Activated CD4-positive, alpha-beta T cell treated with anti-CD3 and anti-CD28 coated beads, Interleukin-2, Interleukin-4, amounts not matched to agents 100 ng/mL and 50 ng/mL, durations not matched to agents 16 hours and 8 hours (primary cell): ENCODE measurements at places on chromosomes 7 and 10.

GRCh38 chr10:103062854-103063590 lies 130.1 kb downstream of the NT5C2 start:
- no peak for DNase-seq

GRCh38 chr7:137848095-137848494 lies 1.3 kb upstream of the DGKI start:
- DNase-seq: no peak

DNA sequence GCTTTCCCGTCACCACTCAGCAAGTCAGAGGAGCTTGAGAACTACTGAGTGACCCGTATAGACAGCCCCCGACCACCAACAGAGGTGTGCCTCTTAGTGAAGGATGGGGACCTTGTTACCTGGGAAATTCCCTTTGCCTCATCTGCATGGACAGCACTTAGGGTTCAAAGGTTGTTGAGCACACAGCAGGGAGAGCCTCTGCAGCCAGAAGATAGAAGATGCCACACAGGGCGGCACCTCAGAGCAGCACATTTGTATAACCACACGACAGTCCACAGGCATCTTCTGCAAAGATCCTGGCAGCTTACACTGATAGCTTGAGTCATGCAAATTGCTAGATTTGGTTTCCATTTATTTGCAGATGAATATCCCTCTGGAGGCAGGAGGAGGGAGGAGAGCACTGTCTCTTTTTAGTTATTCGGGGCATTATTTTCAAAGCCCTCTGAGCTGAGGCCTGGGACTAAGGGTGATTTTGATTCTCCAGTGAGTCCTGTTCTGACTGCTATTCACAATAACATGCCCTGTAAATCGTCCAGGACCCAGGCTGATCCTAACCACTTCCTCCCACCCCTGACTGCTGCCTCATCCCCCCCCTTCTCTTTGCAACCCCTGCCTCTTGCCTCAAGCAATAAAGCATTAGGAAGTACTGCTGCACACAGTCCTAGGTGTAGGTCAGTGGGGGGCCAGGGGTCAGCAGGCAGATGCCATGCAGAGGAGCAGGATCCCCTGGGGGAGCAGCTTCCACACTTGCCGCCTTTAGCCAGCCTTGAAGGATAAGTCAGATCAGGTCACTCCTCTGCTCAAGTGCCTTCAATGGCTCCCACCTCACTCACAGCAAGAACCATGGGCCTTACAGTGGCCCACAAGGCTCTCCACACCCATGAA lies 24.6 kb upstream of the INMT start:
- DNase-seq: peak; percentile 33

- DNase-seq: no peak
Observed at GRCh38 chr10:36766940-36767339, 358.5 kb upstream of the ANKRD30A start.

- DNase-seq: no peak
Observed at GRCh38 chr7:129661645-129662182, 50.2 kb downstream of the NRF1 start.

DNA sequence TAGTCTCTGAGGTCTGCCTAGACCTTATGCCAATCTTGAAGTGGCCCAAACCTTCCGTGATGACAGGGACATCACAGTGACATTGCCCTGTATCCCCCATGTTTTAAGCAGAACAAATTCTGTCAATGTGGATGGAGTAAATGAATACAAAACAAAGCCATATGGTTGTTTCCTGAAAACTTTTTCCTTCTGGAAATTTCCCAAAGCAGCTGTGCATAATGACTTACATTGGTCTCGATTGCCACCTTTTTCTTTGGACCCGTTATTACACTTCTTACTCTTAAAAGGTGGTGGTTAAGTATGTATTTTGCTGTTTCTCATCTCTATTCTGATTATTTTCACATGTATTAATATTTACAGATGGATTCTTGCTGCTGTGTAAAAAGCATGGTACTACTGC lies 411.2 kb upstream of the KLF6 start:
- no peak for DNase-seq

DNA sequence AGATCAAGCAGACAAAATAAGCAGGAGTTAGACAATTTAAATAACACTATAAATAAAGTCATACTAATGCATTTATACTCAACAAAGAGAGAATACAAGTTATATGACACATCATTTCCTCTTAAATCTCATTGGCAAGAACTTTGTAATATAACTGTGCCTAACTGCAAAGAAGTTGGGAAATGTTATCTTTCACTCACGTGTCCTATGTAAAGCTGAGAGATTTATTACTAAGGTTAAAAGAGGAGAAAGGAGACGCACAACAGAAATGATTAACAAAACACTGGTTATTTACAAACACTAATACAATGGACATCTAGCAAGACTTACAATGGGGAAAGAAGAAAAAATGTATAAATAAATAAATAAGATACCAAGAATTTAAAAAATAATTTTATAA lies 12.7 kb upstream of the TMEM273 start:
- DNase-seq: no peak

DNA sequence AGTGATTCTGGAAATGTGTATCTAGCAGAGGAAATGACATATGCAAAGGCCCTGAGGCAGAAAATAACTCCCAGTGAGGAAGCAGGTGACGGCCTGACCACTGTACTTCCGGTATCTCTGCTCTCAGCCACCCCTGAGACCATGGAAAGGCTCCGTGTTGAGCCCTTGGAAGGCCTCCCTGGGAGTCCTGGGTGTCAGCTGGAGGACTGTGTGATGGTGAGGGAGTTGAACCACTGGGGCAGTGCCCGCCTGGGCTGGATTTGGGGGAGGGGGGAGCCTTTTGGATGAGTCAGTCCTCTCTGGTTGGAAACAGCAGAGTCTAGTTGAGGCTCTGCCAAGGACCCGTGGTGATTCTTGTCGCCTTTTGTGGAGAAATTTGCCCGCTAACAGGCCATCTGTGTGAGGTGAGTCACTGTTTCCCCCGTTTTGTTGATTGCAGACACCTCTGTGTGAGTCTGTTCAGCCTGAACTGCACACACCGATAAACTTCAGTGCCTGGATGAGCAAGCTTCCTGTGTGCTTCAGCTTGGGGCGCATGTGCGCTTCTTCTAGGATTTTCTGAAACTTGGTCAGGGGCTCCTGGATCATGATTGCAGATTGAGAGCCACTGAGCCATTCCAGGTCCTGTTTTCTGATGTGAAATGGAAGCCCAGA lies 98.6 kb downstream of the GRK5 start:
- DNase-seq: peak; percentile 96

GRCh38 chr10:28801247-28801646 lies 123.9 kb downstream of the BAMBI start:
- no peak for DNase-seq

DNA sequence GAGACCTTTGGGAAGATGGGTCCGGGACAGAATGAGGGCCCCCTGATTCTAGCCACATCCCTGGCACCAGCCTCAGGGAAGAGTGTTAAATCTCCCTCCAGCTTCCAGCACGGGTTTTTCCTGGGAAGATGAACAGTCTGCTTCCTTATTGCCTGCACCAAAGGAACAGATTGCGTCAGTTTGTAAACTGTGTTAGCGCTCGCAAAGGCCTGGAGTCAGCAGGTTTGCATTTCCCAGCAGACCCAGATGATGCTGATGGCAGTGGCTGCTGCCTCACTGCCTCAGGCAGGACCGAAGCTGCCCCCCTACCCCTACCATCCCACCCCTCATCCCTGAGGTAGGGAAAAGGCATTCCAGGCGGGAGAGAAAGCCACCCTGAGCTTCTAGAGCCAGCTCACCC lies 34.6 kb upstream of the LRRC4 start:
- DNase-seq: no peak

- no peak for DNase-seq
Observed at GRCh38 chr10:56507033-56507432, 146.0 kb upstream of the ZWINT start.

DNA sequence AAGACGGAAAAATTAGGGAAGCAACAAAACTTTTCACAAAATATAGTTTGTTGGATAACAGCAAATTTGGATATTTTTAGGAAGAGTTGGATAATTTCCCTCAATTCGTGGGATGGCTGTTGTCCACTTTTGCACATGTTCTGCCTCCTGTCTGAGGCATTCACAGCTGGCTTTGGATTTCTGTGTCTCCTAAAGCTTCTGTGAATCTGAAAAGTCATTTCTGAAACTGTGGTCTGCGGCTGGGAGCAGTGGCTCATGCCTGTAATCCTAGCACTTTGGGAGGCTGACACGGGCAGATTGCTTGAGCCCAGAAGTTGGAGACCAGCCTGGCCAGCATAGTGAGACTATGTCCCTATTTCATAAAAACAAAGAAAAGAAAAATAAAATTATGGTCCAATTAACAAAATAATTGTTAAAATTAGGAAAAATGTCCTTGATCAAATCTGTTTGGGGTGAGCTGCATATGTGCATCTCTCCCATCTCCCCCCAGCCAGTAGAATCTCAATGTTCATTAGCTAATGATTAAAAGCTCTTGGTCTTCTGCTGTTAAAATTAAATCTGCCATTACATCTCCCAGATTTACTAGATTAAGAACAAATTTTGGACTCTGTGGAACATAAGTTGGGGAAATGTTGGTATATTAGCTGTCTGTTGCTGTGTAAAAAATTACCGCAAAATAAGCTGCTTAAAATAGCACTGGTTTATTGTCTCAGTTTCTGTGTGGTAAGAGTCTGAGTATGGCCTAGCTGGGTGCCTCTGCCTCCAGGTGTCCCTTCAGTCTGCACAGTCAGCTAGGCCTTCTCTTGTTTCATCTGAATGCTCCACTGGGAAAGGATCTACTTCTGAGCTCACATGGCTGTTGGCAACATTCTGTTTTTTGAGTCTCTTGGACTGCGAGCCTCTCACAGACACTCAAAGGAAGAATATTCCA lies 332.0 kb upstream of the FZD1 start:
- DNase-seq: no peak

GRCh38 chr7:114842551-114843065 lies 79.3 kb upstream of the MDFIC start:
- DNase-seq: no peak

- DNase-seq: no peak
Observed at GRCh38 chr10:33412241-33412640, 77.8 kb upstream of the NRP1 start.

- no peak for DNase-seq
Observed at GRCh38 chr10:96608805-96609204, 22.0 kb upstream of the TM9SF3 start.

DNA sequence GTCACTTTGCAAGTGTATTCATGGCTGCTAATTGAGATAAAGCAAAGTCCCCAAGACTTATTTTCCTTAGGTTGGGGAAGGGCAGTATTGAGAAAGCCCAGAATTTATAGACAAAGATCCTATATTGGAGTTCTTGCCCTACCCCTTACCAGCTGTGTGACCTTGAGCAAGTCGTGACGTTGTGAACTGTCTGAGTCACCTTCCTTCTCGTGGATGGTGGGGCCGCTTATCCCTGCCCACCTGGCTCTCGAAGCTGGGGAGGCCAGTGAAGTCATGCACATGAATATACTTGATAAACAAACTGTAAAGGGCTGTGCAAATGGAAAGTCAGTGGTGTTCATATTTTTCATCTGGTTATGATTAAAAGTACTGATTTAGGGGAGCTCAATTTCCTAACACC lies 127.4 kb downstream of the TACC2 start:
- DNase-seq: no peak

GRCh38 chr10:60654813-60655464 lies 123.3 kb upstream of the CDK1 start:
- DNase-seq: no peak

- DNase-seq: no peak
Observed at GRCh38 chr10:130761032-130761575, 550.4 kb downstream of the TCERG1L start.

- DNase-seq: no peak
Observed at GRCh38 chr7:99385564-99385963, 11.0 kb downstream of the ARPC1B start.

DNA sequence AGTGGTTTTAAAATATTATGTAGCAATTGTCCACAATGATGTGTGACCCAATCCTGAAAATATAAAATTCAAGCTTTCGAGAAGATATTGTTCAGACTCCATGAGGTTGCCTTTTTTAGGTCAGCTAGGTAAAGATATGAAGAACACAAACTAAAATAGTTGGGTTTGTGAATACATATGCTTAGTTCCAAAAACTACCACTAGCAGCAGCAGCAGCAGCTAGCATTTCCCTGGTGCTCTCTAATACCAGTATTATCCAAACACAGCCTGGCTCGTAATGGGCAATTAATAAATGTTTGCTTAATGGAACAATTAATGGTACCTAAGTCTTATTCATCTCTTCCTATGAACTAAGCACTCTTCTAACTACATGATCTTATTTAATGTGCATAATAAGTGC lies 362.5 kb downstream of the MALRD1 start:
- DNase-seq: no peak

- DNase-seq: no peak
Observed at GRCh38 chr7:97317575-97317974, 200.1 kb downstream of the SDHAF3 start.

DNA sequence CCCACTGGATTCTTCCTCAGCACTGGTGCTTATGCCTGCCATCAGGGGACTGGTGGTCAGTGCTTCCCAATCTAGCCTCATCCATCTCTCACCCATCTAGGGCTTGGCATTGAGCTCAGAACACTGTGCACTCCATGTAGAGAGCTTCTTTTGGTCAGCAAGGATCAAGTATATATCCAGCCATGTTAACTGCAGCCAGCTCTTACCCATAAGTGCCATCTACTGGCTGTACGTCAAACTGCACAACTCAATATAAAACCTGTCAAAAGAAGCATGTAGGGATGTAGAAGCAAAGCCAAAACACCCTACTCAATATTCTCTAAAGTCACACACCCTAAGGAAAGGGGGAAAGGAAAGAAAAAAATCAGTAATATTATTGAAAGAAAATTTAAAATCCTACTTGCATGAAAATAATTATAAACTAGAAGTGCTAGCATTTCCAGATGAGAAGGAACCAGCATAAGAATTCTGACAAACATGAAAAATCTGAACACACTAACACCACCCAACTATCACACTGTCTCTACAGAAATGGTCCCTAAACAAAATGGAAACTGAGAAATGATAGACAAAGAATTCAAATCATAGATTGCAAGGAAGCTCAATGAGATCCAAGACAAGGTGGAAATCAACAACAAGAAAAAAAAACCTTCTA lies 531.1 kb upstream of the STEAP1 start:
- DNase-seq: peak; percentile 42

DNA sequence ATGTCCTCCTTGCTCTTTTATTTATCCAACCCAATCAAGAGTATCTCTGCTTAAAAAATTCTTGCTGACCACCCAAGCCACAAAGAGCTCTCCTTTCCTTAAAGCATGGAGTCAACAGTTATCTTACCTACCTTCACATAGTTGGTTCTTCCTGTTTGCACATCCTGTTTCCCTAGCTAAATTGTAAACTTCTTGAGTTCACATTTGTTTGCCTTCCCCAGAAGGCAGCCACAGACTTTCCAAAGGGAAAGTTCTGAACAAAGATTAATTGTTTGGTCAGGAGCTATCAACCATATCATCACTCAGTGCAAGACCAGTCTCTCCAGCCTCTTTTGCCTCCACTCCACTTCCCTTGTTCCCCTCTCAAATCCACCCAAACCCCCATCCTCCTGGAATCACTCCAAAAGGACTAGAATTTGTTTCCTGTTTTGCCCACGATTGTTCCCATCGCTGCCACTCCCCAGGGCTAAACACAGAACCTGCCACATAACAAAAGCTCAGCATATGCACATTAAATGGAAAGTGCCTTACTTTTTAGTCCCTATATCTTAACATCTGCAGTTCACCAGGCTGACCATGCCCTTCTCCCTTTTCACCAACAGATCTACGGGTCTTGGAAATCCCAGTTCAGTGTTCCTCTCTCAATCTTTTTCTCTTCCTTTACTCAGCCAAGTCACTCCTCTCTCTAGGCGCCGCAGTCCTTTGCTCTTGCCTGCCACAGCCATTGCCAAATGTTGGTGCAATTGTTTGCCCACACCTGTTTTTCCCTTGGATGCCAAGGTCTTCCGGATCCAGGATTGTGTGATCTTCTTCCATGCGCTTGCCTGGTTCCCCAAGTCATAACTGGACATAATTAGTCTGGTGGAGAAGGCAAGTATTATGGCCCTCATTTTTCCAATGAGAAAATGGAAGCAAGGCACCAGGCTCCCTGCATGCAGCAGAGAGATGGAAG lies 265.5 kb downstream of the KCNMA1 start:
- DNase-seq: no peak
